Adipocyte (in vitro differentiated cells): ENCODE measurements at places on chromosomes 2 and 18.

- no peak for DNase-seq
Measured at GRCh38 chr2:9799011-9799596, 44.2 kb upstream of the TAF1B start.

- DNase-seq: peak; percentile 33
Measured at GRCh38 chr2:33085646-33086045, 138.9 kb downstream of the LTBP1 start.

DNA sequence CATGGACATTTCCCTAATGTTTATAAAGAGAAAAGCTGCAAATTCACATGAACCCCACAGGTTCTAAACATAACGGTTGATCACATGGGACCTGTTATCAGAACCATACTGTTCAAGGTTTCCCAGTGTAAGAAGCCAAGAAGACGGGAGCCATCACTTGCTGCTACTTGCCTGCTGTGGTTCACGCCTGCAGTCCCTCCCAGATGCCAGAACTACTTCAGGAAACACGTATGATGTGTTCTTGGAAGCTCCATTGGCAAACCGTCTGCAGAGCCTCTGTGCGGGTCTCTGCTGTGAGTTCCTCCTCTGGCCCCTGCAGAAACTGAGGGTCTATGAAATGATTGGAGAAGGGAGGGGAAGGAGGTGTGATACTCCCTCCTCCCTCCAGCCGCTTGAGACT is 75.2 kb downstream of the CABLES1 start:
- no peak for DNase-seq

GRCh38 chr2:235286622-235287374 is 207.0 kb upstream of the AGAP1 start:
- DNase-seq: peak; percentile 35

GRCh38 chr18:78678318-78678695 is 301.3 kb upstream of the SALL3 start:
- DNase-seq: no peak

DNA sequence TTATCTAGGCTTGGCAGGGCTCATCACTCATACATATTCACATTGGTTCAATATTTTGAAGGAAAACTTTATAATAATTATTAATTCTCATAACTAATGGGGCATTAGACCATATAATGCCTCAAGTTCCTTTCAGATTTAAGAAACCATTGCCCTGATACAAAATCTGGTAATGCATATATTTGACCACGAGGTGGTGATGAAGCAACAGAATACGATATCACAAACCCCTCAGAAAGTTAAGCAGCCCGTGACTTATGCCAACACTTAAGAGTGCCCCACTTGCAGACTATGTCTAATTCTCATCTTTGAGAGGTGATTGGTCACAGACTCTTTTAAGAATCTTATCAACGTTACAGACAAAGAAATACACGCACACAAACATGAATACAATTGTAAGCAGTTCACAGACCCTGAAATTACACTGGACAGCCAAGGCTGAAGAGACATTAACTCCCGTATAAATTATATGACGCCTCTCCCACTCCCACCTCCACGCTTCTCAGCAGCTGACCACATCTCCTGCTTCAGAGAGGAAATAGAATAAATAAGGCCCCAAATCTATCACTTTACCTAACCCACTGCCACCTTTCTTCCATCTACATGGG is 20.7 kb upstream of the DNAH6 start:
- peak; percentile 87 for DNase-seq
